Dermis blood vessel endothelial cell (primary cell): ENCODE measurements at places on chromosomes 11 and 22. TPM values are rescaled to one million over a fixed set of nuclear protein-coding genes. Genes with fewer than 3 reads are reported as not detected.

The ZP1 gene
- total RNA-seq = not detected in 2 replicates

DNA sequence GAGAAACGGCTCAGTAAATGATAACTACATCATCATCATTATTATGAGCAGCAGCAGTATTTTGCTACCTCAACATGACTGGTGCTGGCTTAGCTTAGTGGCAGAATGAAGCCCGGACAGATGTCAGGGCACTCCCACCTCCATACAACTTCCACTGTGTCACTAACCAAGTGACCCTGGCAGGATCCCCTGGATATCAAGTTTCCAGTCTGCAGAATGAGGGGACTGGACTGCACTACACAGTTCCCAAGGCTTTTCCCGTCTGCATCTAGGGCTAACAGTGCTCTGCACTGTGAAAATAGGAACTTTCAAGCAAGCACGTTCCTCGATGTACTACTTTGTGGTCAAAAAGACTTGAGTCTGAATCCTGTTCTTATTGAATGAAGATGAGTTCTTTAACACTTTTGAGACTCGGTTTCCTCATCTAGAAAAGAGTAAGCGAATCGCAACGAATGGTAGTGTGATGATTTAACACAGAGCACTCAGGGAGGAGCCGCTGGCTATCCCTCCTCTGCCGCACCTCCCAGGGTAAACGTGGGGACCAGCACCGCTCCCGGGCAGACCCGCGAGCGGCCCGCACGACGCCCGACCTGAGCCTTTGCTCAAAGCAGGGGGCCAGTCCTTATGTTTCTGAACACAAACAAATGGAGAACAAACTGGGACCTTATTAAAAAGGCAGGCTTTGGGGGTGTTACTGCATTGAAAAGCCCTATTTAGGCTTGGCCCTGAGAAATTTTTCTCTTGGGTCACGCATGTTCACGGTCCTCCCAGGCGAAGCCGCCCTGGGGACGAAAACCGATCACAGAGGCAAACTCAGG lies 910 bp downstream of the CLTCL1 start:
- no peak for DNase-seq

The DLG2 gene
- 0.17 and 0.51 TPM in 2 replicates for total RNA-seq

The GSTT2B gene
- total RNA-seq = 1.4 and 11.1 TPM in 2 replicates

- no peak for DNase-seq
Measured at GRCh38 chr22:36443198-36443770, 38.2 kb downstream of the TXN2 start.

DNA sequence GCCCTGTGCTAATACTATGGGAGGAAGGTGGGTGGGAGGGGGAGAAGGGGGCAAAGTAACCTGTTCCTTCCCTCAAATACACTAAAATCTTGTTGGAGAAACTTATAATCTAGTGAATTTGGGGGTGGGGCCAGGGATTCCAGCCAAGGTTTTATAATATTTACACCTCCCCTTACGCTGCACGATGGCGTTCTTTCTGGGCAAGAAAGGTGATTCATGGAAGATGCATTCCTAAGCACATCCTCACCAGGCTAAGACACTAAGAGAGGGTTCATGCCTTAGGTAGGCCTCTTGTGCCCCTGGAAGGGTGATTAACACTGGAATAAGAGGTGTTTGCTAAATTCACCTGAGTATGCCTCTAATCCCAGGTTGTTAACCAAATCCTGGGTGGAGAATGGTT lies 82.6 kb downstream of the BARX2 start:
- no peak for DNase-seq

- DNase-seq = peak; percentile 26
Measured at GRCh38 chr22:27032091-27032761, 374.8 kb downstream of the MIAT start.

DNA sequence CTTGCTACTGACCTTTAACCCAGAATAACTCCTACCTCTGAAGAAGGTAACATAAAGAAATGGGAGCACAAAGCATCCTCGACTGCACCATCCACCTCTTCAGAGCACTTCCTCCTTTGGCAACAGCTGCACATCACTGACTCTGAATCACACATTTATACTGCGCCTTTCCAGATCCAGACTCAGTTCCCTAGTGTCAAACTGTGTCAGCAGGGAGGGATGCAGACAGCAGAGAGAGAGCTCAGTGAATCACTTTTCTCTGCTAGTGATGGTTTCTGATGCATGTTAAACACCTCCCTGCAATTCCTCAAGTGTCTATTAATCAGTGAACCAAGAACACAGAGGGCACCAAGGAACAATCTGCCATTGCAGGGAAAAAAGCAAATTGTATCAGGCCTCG lies 118.9 kb downstream of the PLEKHA7 start:
- no peak for DNase-seq

DNA sequence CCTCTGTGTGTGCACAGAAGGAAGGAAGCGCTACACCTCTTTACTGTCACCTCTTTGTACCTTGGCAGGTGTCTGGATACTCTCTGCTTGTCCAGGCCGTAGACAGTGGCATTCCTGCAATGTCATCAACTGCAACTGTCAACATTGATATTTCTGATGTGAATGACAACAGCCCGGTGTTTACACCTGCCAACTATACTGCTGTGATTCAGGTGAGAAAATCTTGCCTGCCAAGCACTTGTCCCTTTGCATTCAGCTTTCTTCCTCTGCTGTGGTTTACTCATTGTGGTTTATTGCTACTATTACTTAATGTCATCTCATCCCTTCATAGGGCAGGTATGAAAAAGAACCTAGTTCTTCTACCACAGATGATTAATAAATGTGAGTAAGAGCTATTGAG lies 131.9 kb upstream of the MTNR1B start:
- DNase-seq = no peak

The DUSP18 gene
- 14.0 and 15.4 TPM in 2 replicates for total RNA-seq

DNA sequence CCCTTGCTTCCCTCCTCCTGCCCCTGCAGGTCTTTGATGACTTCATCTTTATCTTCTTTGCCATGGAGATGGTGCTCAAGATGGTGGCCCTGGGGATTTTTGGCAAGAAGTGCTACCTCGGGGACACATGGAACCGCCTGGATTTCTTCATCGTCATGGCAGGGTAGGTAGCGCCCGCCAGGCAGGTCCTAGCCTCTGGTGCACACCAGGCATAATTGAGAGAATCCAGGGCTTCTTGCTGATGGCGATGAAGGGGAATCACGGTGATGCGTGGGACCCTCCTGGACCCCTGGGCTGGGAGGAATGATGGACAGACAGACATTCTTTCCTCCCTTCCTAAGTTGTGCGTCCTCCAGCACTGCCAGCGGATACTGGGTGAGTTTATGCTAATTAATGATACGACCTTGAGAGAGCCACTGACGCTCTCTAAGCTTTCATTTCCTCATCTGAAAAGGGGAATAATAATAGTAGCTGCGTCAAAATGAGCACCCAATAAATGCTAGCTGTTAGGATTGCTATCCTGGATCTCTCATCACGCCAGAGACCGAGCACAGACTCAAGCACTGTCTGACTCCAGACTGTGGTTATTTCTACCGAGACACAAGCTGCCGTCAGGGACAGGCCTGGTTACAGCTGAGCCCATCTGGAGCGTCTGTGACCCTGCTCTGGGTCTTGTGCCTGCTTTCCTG lies 30.1 kb downstream of the CACNA1I start:
- DNase-seq = no peak

The VSIG10L2 gene
- total RNA-seq = not detected in 2 replicates

The ARHGAP20 gene
- 1.0 and 1.5 TPM in 2 replicates for total RNA-seq

- peak; percentile 33 for DNase-seq
Measured at GRCh38 chr11:35723913-35724312, 61.3 kb downstream of the TRIM44 start.

The PKDREJ gene
- under 0.01 TPM in 1 of 2 replicates, not detected in the other for total RNA-seq

DNA sequence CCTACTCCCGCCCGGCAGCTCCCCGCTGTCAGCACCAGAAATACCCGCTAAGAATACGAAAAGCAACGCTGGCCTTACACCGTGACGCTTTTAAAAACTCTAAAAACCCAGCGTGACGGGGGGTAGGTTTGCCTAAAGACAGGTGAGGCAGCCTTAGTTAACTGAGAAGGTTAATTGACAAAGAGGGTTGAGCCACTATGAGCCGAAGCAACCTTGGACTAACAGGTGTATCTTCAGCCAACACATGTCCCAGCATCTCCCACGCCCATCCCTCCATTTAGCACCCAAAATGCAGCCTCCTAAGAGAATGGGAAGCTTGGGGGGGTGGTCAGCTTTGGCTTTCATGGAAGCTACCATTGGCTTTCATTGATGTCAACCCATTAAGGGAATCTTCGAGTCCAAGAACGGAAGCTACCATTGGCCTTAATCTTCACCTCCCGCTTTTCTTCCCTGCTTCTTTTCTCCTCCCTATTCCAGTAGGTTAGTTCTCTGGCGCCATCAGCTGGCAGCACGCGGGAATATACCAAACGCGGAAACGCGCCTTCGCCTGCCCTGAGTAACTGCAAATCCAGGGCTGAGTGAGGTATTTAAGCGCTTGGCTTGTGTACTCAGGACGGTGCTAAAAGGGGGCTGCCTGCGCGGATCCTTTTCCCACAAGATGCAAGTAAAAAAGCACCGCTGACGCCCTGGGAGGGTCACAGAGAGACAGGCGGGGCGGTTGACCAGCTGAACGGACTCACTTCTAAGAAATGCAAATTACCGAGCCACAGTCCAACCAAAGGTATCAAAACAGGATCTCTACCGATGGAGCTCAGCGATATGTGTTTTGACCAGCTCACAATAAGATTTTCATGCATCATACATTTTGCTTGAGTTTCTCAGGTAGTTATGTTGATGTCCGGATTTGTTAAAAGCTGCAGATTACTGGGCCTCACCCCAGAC lies 38.5 kb upstream of the GLYATL1 start:
- peak; percentile 37 for DNase-seq
